ENCODE measurements at places on chromosomes 7 and 10. TPM values are rescaled to one million over a fixed set of nuclear protein-coding genes. Genes with fewer than 3 reads are reported as not detected.

Gene SLC39A12
- total RNA-seq = not detected

Gene CTAGE8
- total RNA-seq = 0.98 TPM

Gene ZNF804B
- not detected for total RNA-seq

Gene DLX6
- total RNA-seq = not detected

Gene ACBD7
- total RNA-seq = 3.0 TPM

Measured in T-helper 2 cell treated with Interferon-gamma antibody and Interleukin-4, amounts not matched to agents 100 ng/mL and 5 ng/mL, for 36 hours (primary cell).